ENCODE measurements at places on chromosomes 5 and 9.

GRCh38 chr5:150279330-150280020, 10.1 kb downstream of the CAMK2A start:
- no peak for DNase-seq

- DNase-seq = no peak
Observed at GRCh38 chr5:3197304-3198073, 398.1 kb upstream of the IRX1 start.

GRCh38 chr9:136324501-136325300, 2.6 kb upstream of the GPSM1 start:
- DNase-seq = no peak

- no peak for DNase-seq
Observed at GRCh38 chr5:67792891-67793290, 422.7 kb upstream of the PIK3R1 start.

DNA sequence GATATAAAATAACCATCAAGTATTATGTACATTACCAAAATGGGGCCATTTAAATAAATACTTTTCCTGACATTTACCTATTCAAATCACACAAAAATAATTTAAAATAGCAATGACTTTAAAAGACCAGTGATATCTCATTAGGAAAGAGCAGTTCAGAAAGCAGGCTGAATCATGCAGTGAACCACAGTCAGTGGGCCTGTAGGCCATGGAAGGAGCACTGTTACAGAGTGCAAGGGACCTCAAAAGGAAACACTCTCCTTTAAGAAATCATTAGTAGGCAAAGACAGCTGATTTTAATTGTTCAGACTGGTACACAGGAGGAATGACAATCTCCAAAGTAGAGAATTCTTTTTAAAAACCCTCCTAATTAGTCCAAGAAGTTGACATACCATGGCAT, 283.5 kb upstream of the EFNA5 start:
- DNase-seq = no peak

- DNase-seq = no peak
Observed at GRCh38 chr5:2006971-2007291, 124.2 kb upstream of the IRX4 start.

GRCh38 chr5:68215898-68216244, 315 bp downstream of the PIK3R1 start:
- peak; percentile 67 for DNase-seq

GRCh38 chr5:58849921-58850667, 267.2 kb downstream of the RAB3C start:
- DNase-seq = peak; percentile 53

- no peak for DNase-seq
Observed at GRCh38 chr5:172499287-172499686, 45.0 kb upstream of the SH3PXD2B start.

DNA sequence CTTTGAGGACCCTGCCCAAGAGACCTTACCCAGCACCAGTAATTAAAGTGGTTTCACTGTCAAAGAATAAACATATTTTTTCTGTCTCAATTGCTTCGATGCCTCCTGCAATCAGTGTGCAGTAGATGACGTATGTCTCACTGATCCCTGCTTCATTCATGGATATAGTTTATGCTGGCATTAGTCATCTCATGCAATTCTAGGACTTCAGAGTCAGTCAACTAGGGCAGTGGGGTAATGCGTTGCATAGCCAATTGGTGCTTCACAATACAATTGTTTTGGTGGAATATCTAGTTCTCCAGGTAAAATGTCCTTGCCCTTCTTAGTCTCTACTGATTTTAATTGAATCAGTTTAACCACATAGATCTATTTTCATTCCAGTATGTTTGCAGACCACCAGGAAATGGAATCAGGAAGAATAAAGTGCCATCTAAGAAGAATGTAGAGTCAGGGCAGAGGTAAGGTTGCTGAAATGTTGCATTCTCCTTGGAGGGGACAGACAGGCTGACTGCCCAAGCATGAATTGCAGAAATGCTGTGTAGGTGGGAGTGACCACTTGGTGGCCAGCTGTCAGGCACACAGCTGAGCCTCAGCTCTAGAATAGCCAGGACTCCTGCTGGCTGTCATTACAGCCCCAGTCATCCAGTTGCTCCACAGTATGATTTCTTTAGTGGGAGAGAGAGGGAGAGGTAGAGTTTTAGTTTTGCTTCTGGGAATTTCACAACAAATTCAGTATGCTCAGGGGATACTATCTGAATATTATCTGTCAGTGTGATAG, 73.5 kb upstream of the MEGF10 start:
- DNase-seq = no peak

DNA sequence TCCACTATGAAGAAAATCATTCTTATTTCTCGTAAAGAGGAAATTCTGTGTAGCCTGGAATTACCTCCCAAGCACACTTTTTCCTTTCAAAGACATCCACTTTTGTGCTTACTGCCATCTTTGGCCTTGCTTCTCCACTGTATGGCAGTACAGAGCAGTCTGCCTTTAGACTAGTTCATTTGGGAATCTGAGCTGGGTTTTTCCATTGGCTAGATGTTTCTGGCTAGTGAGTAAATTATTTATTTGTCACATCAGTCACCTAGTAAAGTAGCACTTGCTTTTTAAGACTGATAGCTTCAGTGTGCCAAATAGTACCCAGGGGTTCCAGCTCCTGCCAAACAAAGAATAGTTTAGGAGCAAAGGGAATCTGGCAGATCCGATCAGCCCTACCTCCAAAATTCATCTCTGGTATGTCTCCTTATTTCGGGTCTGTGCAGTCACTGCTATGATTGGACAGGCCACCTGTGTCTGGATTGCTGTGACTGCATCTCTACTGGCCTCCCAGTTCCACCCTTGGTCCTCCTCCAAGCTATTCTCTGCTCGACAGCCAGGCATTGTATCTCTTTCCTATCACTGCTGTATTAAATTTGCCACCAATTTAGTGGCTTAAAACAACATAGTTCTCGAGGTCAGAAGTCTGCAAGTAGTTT, 97.6 kb downstream of the NUDT12 start:
- no peak for DNase-seq

- no peak for DNase-seq
Observed at GRCh38 chr9:33315371-33315770, 25.1 kb downstream of the NFX1 start.

DNA sequence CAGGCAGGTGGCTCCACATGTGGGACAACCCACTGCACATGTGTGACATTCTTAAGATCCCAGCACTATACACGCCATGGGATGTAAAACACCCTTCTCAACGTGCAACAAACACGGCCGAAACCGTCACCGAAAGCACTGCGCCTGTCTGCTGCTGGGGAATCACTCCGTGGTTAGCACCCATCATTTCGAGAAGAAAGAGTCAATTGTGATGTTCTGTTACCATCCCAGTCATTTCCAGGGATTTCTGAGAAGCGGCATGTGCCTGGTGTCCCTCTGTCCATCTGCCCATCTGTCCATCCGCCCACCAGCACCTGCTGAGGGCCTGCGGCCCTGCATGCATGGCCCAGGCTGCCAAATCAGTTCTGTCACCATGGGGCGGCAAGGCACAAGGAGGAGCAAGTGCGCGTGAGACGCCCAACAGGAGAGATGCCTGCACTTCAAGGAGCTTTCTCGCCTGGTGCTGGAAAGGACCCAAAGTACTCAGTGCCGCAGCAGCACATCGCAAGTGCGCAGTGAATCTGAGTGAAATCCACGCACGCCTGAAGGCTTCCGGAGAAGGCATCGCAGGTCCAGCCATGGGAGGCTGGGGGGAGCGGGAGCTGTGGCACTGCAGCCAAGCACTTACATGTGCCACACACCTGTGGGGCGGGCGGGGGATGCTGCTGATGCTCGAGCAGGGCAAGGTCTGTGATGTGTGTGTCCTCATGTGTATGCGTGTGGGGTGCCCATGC, 38.0 kb downstream of the VAV2 start:
- DNase-seq = no peak

DNA sequence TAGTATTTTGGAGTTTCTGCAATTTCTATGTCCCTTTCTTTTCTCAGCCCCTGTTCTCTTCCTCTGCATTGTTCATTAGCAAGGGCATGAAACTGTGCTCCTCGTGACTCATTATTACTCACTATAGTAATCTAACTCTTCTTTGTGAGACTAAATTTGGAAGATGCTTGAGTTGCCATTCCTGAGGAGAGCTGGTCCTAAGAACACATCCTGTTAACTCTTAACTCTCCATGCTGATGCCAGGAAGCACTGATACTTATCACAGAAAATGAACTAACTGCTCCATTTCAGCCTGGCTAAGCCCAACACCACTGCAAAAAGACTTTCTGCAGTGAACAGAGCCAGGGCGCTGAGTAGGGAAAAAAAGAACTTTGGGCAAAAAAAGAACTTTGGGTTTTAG, 10.6 kb upstream of the CSNK1A1 start:
- peak; percentile 92 for DNase-seq

GRCh38 chr9:109027176-109027575, 13.9 kb upstream of the CTNNAL1 start:
- no peak for DNase-seq

- peak; percentile 36 for DNase-seq
Observed at GRCh38 chr9:36306471-36307306, 48.4 kb upstream of the GNE start.

GRCh38 chr5:78760366-78760765, 111.8 kb upstream of the LHFPL2 start:
- DNase-seq = no peak

DNA sequence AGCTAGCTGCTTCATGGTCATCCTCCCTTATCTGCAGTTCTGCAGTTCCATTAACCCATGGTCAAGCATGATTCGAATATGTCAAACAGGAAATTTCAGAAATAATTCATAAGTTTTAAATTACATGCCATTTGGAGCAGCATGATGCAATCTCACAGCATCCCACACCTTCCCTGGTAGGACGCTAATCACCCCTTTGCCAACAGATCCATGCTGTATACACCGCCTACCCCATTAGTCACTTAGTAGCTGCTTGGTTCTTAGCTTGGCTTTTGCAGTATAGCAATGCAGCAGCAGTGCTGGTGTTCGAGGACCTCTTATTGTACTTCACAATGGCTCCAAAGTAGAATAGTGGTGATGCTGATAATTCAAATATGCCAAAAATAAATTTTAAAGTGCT, 739.7 kb upstream of the CDH9 start:
- DNase-seq = no peak

- peak; percentile 95 for DNase-seq
Observed at GRCh38 chr5:137142764-137143605, 356.1 kb downstream of the SPOCK1 start.

DNA sequence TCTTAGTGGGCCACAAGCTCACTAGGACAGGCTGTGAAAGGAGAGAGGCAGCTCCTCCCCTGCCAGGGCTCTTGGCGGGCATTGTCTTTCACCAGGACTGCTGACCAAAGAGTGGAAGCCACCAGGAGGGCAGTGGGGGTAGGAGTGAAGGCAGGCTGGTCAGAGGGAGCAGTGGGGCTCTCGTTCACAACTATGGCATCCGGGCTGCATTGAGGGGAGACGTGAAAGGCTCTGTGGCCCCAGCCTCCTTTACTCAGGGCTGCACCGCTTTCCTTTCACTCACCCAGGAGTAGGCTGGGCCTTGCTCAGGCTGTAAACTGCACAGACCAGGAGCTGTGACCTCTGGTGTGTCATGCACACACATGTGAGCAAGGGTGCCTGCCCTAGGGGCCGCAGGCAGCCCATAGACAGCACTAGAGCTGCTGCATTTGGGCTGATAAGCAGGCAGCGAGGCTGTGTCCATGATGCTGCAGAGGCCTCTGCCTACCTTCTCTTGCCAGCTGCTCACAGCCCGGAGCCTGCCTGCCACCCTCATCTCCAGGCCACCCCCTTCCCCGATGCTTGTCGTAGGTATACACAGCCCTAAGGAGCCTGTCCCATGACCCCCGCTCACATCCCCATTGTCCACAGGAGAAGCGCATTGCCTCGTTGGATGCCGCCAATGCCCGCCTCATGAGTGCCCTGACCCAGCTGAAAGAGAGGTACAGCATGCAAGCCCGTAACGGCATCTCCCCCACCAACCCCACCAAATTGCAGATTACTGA, 130.4 kb downstream of the DAB2IP start:
- DNase-seq = no peak

DNA sequence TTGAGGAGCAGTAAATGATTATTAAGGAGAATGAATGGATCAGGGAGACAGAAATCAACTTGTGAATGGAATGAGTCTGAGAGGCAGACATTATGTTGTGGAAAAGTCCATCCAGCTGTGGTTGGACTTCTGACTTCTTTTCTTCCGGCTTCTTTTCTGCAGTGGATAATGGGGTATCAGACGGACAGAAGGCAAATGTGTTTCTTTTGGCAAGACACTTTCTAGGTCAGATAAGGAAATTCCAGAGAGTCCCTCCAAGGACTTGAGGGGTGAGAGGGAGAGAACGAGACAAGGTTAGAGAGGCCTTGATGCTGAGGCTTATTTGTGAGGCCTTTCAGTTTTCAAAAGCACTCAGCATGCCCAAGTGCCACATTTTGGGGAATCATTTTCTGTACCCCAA, 17.1 kb upstream of the GRHPR start:
- DNase-seq = no peak

Measured in RWPE1 (cell line).